ENCODE measurements at places on chromosomes 1 and 21.

- no peak for DNase-seq
These were observed 88.3 kb upstream of the SLC44A3 start for GRCh38 chr1:94731891-94732290.

GRCh38 chr1:192580351-192580962 is 4.9 kb downstream of the RGS1 start:
- no peak for DNase-seq

GRCh38 chr1:200733907-200734306 is 4.8 kb upstream of the CAMSAP2 start:
- no peak for DNase-seq

- no peak for DNase-seq
These were observed 4.4 kb downstream of the SHC1 start for GRCh38 chr1:154966111-154966510.

DNA sequence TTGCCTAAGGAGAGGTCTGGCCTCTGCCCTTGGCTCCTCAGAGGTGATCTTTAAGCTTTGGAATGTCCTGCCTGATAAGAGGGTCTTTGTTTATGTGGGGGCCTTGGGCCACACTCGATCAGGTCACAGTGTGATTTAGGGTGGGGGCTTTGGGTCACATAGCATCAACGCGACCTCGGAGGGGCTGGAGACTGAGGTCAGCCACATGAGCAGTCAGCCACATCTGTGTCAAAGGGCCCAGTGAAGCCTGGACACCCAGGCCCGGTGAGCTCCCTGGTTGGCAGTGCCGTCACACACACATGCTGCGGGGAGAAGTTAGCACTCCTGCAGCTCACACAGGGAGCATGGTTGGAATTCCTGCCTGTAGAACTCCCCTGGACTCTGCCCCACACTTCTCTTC is 345.0 kb downstream of the NPHP4 start:
- DNase-seq = no peak

- no peak for DNase-seq
These were observed 15.9 kb downstream of the LYPD8 start for GRCh38 chr1:248739572-248740205.

DNA sequence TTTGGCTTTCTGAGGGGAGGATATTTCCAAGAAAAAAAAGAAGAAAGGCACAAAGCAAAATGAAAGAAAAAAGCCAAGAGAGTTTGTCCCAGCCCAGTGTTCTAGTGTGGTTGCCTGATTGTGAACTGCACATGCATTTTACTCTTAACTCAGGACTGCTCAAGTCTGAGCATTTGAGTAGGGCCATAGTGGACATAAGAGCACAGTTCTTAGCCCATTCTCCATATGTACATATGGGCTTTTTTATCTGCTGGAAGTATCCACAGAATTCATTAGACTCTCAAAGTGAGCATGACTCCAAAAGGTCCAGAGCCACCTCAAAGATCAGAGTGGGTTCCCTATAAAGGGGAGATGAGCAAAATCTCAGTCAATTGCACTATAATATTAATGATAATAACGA is 13.6 kb upstream of the DDX59 start:
- DNase-seq = no peak

DNA sequence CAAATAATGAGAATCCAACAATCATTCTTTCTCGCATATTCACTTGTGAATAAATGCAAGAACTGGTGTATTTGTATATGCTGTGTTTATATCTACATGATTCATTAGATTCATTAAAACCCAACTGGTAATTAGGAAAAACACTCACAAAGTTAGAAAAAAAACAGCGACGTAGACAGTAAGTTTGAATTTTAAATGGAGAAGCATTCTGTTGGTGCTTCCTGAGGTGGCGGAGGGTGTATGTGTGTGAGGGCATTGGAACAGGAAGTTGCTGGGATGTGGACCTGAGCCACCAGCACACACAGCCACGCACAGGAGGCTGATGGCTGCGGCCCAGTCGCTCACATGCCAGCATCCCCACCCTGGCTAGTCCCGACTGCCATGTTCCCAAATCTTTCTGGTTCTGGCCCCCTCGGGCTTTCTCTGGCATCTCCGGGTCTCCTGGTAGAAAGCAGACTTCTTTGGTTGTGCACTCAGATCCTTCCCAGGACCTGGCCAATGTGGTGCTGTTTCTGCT is 121.6 kb upstream of the IRF2BP2 start:
- no peak for DNase-seq

- DNase-seq = no peak
These were observed 17.0 kb downstream of the KLHDC8A start for GRCh38 chr1:205339717-205340116.

DNA sequence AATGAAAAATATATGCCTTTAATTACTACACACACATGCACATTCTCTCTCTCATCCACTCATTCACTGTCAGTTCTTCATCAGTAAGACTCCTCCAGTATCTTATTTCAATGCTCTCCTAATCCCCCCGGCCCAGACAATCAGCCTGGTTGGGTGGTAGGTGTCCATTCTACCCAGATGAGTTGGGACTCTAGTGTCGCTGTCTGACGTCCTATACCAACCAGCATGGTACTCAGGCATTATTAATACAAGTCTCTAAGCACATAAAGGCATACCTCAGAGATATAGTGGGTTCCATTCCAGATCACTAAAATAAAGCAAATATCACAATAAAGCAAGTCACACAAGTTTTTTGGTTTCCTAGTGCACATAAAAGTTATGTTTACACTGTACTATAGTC is 19.8 kb downstream of the NRIP1 start:
- DNase-seq = no peak

GRCh38 chr1:75131565-75132241 is 2.5 kb upstream of the LHX8 start:
- DNase-seq = no peak

- DNase-seq = no peak
These were observed 67.1 kb downstream of the LHX9 start for GRCh38 chr1:197984289-197984688.

- no peak for DNase-seq
These were observed 16.0 kb downstream of the THEM4 start for GRCh38 chr1:151893176-151893924.

DNA sequence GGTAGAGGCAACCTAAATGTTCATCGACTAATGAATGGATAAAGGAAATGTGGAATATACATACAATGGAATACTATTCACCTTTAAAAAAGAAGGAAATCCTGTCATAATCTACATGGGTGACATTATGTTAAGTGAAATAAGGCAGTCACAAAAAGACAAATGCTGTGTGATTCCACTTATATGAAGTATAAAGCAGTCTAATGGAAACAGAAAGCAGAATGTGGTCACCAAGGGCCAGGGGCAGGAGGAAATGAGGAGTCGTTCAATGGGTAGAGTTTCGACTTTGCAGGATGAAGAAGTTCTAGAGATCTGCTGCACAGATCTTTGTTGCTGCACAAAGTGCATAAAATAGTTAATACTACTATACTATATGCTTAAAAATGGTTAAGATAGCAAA is 7.8 kb downstream of the DIPK1A start:
- no peak for DNase-seq

DNA sequence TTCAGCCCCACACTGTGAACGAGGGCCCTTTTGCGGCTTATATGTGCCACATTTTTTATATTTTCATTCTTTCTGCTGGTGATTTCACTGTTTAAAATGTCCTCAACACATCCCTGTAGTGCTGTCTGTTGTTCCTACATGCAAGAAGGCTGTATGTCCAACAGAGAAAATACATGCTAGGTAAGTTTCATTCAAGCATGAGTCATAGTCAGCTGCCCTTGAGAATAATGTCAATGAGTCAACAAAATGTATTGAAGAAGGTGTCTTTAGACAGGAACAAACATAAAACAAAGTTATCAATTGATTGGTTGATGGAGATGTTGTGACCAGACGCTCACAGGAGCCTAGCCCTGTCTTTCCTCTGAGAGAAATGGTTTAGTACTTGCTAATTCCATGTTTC is 553.4 kb downstream of the PLPP3 start:
- no peak for DNase-seq

DNA sequence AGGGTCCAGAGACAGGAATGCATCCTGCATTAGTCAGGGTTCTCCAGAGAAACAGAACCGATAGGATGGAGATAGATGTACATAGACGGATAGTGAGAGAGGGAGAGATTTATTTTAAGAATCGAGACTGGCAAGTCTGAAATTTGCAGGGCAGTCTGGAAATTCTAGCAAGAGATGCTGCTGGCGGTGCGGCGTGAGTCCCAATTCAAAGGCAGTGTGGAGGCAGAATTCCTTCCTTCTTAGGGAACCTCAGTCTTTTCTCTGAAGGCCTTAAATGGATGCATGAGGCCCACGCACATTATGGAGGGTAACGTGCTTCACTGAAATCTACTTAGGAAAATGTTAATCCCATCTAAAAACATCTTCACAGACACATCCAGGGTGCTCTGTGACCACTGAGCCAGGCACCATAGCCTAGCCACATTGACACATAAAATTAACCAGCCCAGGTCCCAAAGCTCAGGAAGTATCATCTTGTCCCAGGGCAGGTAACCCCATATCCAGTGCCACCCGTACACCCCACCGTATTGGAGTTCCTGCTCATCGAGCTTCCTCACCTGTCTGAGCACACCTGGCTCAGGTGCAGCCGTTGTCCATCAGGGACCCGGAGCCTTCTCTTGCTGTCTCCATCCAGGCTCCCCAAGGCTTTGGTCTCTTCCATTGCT is 9.7 kb upstream of the PKNOX1 start:
- no peak for DNase-seq

DNA sequence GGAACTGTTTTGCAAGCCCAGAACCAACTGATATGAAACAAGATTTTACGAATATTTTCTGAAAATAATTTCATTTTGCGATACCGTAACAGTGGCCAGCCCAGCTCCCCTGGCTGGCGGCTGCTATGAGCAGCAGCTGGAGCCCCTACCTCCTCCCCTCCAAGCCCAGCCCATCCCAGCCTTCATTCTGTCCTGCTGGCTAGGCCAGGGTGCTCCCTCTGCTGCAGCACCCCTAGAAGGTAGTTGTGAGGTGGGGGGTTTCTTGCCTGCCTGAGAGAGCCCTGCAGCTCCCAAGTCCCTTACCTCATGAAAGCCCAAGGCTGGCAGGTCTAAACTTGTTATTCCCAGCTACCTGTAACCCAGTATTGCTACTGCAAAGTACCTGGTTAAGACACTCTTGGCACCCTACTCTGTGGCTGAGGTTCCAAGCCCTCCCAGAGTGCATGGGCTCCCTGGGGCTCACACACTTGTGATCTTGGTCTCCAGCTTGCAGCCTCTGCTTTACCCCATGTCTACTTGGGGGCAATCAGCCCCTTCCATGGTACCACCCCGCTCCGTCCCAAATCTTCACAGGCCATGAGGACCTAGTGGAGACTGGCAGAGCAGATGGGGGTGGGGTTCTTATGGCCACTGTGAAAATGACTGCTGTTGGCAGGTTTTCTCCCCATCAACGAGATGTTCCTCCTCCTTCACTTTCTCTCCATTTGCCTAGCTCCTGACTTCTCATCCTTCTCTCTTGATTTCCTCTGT is 239.8 kb downstream of the TRABD2B start:
- DNase-seq = no peak

GRCh38 chr1:234969581-234970400 is 158.8 kb downstream of the TOMM20 start:
- DNase-seq = no peak

DNA sequence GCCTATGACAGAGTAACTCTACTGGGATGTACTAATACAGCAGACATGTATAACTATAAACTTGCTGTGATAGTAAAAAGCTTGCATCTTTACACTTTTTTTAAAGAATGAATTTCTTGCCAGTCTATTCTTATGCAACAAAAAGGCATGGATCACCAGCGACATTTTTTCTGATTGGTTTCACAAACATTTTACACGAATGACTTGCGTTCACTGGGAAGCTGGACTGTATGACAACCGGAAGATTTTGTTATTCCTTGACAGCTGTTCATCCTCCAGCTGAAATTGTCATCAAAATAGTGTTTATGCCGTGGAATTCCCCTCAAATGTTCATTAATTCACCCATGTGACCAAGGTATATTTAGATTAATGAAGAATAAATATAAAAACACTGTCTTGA is 131.0 kb downstream of the XPR1 start:
- no peak for DNase-seq

- DNase-seq = no peak
These were observed 40.6 kb upstream of the HHAT start for GRCh38 chr1:210288116-210288515.

GRCh38 chr1:221740993-221741702 is 741 bp downstream of the DUSP10 start:
- no peak for DNase-seq

DNA sequence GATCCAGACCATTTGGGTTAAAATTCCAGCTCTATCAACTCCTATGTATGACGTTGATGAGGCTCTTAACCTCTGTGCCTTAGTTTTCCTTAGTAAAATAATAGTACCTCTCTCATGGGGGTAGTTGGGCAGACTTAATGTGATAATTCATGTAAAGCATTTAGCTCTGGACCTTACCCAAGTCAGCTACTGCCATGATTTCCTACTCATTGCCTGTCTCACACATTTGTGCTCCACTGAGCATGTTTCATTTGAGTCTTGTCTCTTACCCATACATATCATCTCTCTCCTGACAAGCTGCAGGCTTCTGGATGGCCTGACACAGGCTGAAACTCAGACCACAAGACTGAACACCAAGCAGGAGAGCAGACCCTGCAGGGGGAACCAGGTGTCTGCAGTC is 77.7 kb upstream of the ZBTB40 start:
- no peak for DNase-seq

DNA sequence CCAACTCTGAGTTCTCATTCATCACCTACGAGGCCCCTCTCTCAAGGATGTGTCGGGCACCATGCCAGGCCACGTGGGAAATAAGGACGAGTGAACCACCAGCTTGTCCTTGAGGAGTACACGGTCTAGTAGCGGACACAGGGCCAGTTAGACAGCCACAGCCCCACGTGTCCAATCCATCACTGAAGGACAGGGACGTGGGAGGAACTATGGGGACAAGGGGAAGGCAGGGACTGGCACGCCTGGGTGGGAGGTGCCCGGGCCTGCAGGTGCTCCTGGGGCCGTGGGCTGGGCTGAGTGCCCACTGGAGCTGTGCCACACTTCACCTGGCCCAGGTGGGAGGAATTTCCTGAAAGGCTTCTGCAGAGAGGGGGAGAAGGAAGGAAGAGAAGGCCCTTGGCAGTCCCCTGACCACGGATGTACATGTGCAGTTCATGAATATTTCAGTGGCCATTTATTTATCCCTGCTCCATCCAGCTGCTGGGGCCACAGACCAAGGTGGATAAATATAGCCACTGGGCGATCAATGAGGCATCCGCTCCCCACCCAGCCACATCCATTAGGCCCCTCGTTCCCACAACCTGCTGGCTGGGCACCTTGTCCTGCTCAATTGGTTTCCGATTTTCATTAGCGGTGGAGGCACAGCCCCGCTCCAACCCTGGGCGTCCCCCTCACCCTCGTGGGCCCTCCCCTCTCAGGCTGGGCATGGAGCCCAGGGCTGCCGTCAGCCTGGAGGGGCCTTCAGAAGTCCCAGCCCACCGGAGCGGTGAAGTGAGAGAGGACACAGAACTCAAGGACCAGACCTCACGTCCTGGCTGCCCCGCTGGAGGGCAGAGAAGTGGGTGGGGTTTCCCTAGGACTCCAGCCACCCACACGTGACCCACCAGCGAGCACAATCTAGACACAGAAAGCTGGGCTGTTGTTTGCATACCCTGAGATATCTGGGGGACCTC is 59.5 kb downstream of the CASZ1 start:
- no peak for DNase-seq

Data from stimulated activated CD8-positive, alpha-beta memory T cell treated with anti-CD3 and anti-CD28 coated beads, Interleukin-2, amount 100 ng/mL, for 1 hour (primary cell).